Fibroblast of lung (primary cell): ENCODE measurements at places on chromosomes 4 and X. TPM values are rescaled to one million over a fixed set of nuclear protein-coding genes. Genes with fewer than 3 reads are reported as not detected.

DNA sequence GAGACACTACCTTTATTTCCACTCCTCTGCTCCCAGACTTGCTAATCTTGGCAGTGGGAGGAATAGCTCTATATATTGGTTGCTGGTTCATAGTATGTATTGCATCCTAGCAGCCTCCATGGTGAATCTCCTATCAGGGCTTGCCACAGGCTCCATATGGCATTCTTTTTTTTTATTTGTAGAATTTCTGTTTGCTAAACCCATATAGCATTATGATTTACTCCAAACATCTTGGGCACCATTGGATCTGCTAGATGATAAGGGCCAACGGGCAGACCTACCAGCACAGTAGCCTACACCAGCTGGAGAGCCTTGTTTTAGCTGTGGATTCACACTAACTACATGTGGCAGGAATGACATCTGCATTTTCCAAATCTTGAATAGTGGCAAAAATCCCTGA, 6.9 kb downstream of the SMIM10 start:
- H3K27ac ChIP-seq: no peak overlapping the region
- peaks cover 5% of the 10 kb centered on the region for H3K4me1 ChIP-seq
- H3K27me3 ChIP-seq: no peaks in the 10 kb centered on the region
- no peaks in the 10 kb centered on the region for H3K36me3 ChIP-seq
- no peak overlapping the region for H3K4me3 ChIP-seq

GRCh38 chr4:173516621-173517524, 13.2 kb downstream of the HAND2 start:
- H3K4me1 ChIP-seq: peaks cover 2% of the 10 kb centered on the region
- H3K4me3 ChIP-seq: no peak overlapping the region
- H3K27me3 ChIP-seq: peaks cover 79% of the 10 kb centered on the region
- no peak for DNase-seq

DNA sequence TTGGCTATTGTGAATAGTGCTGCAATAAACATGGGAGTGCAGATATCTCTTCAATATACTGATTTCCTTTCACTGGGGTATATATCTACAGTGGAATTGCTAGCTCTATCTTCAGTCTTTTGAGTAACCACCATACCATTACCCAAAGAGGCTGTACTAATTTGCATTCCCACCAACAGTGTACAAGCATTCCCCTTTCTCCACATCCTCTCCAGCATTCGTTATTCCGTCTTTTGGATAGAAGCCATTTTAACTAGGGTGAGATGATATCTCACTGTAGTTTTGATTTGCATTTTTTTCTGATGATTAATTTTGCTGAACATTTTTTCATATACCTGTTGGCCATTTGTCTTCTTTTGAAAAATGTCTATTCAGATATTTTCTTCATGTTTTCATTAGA, 110.3 kb downstream of the PRDM5 start:
- H3K36me3 ChIP-seq: no peaks in the 10 kb centered on the region
- H3K4me3 ChIP-seq: no peak overlapping the region
- DNase-seq: no peak
- H3K27me3 ChIP-seq: no peaks in the 10 kb centered on the region
- H3K27ac ChIP-seq: no peak overlapping the region
- H3K4me1 ChIP-seq: no peaks in the 10 kb centered on the region

DNA sequence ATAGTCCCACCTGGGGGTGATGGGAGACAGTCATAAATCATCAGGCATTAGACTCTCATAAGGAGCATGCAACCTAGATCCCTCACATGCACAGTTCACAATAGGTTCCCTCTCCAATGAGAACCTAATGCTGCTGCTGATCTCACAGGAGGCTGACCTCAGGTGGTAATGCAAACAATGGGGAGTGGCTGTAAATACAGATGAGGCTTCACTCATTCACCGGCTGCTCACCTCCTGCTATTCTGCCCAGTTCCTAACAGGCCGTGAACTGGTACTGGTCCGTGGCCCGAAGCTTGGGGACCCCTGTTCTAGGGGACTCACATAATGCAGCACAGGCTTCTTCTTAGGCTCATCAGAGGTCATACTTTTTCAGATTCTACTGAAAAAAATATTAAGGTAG, 625.9 kb upstream of the AGA start:
- H3K36me3 ChIP-seq: no peaks in the 10 kb centered on the region
- H3K27ac ChIP-seq: no peak overlapping the region
- no peaks in the 10 kb centered on the region for H3K27me3 ChIP-seq
- no peak overlapping the region for H3K4me3 ChIP-seq

- H3K4me3 ChIP-seq: no peak overlapping the region
- H3K27me3 ChIP-seq: no peaks in the 10 kb centered on the region
- H3K27ac ChIP-seq: no peak overlapping the region
- no peaks in the 10 kb centered on the region for H3K4me1 ChIP-seq
- no peak for DNase-seq
Observed at GRCh38 chr4:88062311-88062710, 54.9 kb downstream of the PKD2 start.

- H3K4me1 ChIP-seq: no peaks in the 10 kb centered on the region
- no peak overlapping the region for H3K4me3 ChIP-seq
- DNase-seq: no peak
- H3K36me3 ChIP-seq: peaks cover 3% of the 10 kb centered on the region
- H3K27ac ChIP-seq: no peak overlapping the region
- no peaks in the 10 kb centered on the region for H3K27me3 ChIP-seq
Observed at GRCh38 chr4:4269331-4269731, 20.6 kb downstream of the LYAR start.

The S100P gene
- not detected in 2 replicates for total RNA-seq
